Glomerular endothelial cell (primary cell): ENCODE measurements at places on chromosomes 3 and 15.

- no peak for DNase-seq
These were observed 48.2 kb upstream of the FHIT start for GRCh38 chr3:61299343-61300005.

- DNase-seq = no peak
These were observed 142.4 kb upstream of the TLE3 start for GRCh38 chr15:70240082-70240481.

- no peak for DNase-seq
These were observed 24.3 kb downstream of the SHF start for GRCh38 chr15:45163508-45163856.

GRCh38 chr3:138213398-138214085 lies 26.4 kb downstream of the ARMC8 start:
- DNase-seq = no peak

- no peak for DNase-seq
These were observed 20.4 kb downstream of the RBP1 start for GRCh38 chr3:139518926-139519842.

- DNase-seq = no peak
These were observed 3.9 kb upstream of the VPS8 start for GRCh38 chr3:184808021-184808420.

GRCh38 chr15:69857686-69858391 lies 239.9 kb downstream of the TLE3 start:
- DNase-seq = no peak

- DNase-seq = no peak
These were observed 121.6 kb downstream of the RBPMS2 start for GRCh38 chr15:64653757-64654156.

DNA sequence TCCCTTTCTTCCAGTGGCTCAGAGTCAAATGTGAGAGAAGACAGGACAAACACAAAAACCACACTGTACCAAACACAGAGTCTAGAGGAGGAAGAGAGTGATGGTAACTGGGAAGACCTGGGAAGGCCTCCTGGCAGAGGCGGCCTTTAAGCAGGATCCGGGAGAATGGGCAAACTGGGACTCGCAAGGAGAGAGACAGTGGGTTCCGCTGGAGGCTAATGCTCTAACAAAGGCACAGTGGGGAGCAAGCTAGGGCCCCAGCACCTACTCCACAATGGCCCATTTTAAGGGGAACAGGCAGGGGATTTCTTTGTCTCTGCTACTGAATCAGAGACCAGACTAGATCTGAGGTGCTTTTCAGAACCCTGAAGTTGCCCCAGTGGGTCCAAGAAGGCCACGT lies 81.4 kb upstream of the HES1 start:
- no peak for DNase-seq

GRCh38 chr3:108713009-108713516 lies 44.1 kb downstream of the RETNLB start:
- DNase-seq = no peak

GRCh38 chr15:73338058-73338457 lies 30.7 kb downstream of the HCN4 start:
- DNase-seq = no peak

GRCh38 chr3:44421280-44421679 lies 56.2 kb downstream of the ZNF445 start:
- DNase-seq = no peak

GRCh38 chr3:48565591-48566400 lies 2.2 kb upstream of the UCN2 start:
- no peak for DNase-seq

DNA sequence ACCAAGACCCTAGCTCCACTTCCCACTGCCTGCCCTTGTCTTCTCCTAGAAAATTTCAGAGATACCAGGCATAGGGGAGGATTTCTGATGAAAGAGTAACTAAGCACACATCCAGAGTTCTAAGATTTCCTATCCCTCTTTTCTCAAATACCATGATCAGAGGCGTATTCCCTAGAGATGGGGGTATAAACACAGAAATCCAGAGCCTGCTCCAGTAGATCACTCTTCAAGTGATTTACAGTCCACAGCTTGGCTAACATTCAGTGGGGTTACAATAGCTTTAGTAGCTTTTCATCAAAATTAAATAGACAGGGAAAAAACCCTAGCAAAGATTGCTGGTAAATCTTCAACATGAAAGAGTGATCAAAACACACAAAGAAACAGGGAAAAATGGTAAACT lies 800.7 kb upstream of the GRM7 start:
- no peak for DNase-seq

DNA sequence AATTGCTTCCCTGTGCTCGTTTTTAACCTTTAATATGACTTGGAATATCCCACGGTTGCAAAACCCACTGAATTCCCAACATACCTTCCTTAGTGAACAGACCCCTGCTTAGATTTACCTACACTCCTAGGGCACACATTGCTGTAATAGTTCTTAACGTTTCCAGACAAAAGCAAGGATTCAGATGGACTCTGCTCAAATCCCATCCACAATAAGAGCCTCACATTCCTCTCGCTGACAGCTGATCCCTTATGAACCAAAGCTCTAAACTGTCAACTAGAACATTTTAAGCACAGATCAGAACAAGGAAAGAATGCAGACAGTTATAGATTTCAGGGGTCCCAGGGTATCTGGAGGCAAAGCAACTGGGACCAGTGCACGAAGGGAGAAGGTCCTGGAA lies 248.3 kb upstream of the ICE2 start:
- no peak for DNase-seq

DNA sequence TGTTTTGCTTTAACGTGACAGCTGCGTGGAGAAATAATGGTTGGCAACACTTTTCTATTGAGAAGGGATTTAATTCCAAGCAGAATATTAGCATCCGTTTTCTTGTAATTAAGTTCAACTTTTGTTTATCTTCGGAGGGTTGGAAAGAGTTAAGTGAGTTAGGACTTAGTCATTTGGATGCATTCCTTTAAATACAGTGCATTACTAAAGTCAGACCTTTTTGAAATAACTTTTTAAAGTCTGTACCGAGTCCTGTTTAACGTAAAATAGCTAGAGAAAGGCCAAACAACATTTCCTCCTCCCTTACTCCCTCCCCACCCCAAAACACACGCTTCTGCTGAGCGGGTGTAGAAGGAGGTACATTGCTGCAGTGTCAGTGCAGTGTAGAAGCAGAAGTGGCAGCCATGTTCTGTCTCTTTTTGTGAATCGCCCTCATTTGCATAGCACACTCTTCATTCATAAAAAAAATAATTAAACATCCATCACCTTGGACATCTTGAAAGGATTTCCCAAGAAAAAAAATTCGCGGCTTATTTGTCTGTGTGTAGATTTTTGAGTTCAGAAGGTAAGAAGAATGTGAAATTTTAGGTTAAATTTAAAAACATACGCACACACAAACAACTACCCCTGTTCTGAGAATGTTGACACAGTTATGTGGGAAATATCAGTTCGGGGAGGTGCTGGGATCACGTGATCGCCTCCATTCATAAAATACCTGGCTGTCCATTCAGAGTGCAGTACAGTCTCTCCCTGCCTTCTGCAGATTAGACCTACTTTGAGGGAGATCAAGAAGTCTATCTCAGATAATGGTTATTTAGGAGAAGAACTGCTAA lies 1.6 kb downstream of the SPRED1 start:
- DNase-seq = no peak

- no peak for DNase-seq
These were observed 436 bp upstream of the SLC9A9 start for GRCh38 chr3:143848704-143849103.

- DNase-seq = no peak
These were observed 11.6 kb downstream of the PLA1A start for GRCh38 chr3:119609301-119609700.

GRCh38 chr3:123919353-123919752 lies 35.2 kb upstream of the MYLK start:
- no peak for DNase-seq

DNA sequence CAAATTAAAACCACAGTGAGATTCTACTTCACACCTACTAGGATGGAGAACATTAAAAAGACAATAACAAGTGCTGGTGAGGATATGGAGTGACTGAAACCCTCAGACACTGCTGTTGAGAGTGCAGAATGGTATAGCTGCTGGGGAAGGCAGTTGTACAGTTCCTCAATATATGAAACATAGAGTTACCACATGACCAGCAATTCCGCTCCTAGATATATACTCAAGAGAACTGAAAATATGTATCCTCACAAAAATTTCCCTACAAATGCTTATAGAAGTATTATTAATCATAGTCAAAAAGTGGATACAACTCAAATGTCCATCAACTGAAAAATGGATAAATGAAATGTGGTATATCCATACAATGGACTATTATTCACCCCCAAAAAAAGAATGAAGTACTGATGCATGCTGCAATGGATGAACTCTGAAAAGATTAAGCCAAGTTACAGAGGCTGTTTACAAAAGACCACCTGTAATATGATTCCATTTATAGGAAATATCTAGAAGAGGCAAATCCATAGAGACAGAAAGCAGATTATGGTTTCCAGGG lies 164.7 kb upstream of the IGF1R start:
- DNase-seq = no peak

- no peak for DNase-seq
These were observed 5.7 kb downstream of the NTRK3 start for GRCh38 chr15:88250826-88251225.

GRCh38 chr15:98163319-98164045 lies 203.0 kb downstream of the ARRDC4 start:
- no peak for DNase-seq

- no peak for DNase-seq
These were observed 50.1 kb downstream of the C3orf20 start for GRCh38 chr3:14725013-14725412.

DNA sequence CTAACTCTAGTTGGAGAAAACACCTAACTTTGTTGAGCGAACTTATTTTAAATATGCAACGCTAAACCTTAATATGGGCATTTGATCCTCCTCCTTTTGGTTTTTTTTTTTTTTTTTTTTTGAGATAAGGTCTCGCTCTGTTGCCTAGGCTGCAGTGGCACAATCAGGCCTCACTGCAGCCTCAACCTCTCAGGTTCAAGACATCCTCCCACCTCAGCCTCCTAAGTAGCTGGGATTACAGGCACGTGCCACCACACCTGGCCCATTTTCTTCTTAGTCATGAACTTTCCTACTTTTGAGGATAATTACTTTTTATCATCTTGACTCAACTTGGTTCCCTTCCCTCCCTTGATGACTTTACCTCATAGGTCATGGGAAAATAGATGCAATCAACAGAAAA lies 3.9 kb downstream of the NUSAP1 start:
- no peak for DNase-seq

GRCh38 chr3:146511402-146512134 lies 32.8 kb downstream of the PLSCR1 start:
- no peak for DNase-seq

DNA sequence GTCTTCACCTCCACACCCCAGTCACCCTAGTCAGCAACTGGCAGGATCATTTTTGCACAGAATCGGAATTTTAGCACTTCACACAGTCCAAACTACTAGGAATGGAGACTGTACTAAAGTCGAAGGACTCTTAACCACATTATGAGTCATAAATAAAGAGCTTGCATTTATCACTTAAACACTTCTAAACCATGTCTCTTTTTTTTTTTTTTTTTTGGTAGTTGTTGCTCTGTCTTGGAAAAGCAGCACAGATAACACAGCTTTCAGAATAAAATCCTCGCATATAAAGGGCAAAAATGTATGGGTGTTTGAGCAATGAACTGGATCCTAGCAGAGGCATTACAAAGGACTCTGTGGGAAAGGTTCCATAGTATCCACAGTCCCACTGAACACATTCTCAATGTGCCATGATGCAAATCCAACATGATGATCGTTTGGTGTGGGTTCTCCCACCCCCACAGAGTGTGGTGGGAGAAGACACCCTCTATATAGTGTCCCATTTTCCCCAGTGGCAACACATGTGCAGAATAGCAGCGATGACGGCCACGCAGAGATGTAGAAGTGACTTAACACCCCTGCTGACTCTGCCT lies 47.1 kb downstream of the FOXP1 start:
- no peak for DNase-seq

DNA sequence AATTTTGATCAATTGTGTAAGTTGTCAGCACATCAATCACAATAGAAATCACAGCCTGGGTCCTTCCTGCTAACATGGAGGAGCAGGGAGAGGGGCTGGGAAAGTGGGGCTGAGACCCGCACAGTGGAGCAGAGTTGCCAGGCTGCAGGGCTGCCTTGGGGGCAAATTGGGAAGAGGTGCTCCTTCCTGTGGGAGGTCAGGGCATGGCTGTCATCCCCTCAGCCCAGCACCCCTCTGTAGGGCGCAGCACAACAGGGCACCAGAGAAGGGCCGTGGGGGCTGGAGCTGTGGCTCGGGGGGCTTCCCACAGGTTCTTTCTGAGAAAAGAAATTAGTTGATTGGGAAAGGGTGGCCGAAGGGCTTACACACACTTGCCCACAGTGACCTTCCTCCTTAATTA lies 126.3 kb downstream of the NSMCE3 start:
- DNase-seq = no peak

- no peak for DNase-seq
These were observed 134.4 kb upstream of the ROBO1 start for GRCh38 chr3:79902151-79902550.

- DNase-seq = no peak
These were observed 61.6 kb downstream of the GLCE start for GRCh38 chr15:69222002-69222474.

DNA sequence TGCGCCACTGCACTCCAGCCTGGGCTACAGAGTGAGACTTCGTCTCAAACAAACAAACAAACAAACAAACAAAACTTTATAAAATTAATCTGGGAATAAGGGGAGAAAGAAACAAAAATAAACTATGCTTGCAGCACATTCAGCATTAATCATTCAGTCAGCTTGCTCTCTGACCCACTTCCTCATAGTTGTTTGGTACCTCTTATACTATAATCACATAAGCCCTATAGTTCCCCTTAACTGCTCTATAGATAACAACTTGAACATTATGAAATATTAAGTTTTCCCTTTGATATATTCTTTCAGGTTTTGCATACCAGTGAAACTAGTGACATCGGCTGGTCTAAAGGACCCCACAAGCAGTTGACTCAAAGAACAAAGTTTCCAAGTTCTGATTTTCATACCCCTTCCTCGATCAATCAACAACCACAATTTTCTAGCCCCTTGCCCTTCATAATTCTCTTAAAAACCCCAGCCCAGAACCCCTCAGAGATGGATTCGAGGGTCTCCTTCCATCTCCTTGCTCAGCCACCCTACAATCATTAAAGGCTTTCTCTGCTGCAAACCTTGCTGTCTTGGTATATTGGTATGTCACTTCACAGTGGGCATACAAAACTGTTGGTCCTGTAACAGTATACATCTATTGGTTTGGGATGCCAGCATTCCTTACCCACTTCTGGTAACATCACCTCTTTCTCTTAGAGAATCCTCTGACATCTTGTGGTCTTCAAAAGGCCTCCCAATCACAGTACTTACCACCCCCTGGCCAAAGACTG lies 26.4 kb downstream of the BCL2L10 start:
- DNase-seq = no peak

DNA sequence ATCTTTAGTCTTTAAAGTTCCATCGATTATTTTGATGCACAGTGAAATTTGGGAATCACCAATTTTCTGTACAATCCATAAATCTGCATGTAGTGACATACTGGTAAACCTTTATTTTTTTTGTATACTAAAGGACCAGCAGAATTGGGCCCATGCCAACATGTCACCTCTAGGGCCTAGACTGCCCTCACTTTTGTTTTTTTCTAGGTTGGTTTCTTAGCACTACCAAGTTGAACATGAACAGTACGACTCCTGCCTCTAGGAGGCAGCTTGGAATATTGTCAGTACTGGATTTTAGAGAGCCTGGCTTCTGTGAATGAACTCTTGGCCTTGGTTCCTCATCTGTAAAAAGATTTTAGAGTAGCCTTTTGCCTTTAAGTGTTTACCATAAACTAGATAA lies 32.3 kb downstream of the NKIRAS1 start:
- DNase-seq = no peak
